CD8-positive, alpha-beta memory T cell (primary cell): ENCODE measurements at places on chromosomes 3 and 15.
A peak's percentile ranks its signal among the peaks of the same experiment; 100 is the strongest.

GRCh38 chr3:151135541-151136337, 50.3 kb downstream of the MED12L start:
- DNase-seq = peak; percentile 6

- no peak for DNase-seq
These were observed 158.7 kb upstream of the SPRED1 start for GRCh38 chr15:38093931-38094330.

- no peak for DNase-seq
These were observed 29.7 kb downstream of the ACSBG1 start for GRCh38 chr15:78204351-78205309.

- peak; percentile 26 for DNase-seq
These were observed 1.1 kb downstream of the HEG1 start for GRCh38 chr3:125054449-125055329.

- DNase-seq = no peak
These were observed 35.1 kb downstream of the TMOD3 start for GRCh38 chr15:51864408-51865056.

DNA sequence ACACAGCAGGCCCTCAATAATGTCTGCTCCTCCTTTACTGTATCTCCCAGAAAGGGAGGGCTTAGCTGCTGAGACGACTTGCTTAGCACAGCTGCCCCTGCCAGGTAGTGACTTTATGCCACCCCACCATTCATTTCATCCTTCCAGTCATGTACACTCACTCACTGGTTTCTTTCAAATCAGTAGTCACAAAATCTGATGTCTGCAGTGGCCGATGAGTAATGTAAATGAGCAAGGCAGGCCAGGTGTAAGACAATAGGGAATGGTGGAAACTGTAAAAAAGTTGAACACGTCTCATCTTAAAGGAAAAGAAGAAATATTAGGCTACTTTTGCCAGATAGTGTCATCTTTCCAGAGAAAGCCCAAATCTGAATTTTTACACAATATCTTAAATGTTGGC, 207.6 kb upstream of the PRICKLE2 start:
- no peak for DNase-seq
